Right cardiac atrium (tissue), 5 donors: ENCODE measurements at places on chromosomes 5 and 9. TPM values are rescaled to one million over a fixed set of nuclear protein-coding genes. Genes with fewer than 3 reads are reported as not detected.

CDKN2B gene
- total RNA-seq: 0.71 TPM

RPP25L gene
- total RNA-seq: 17.8 TPM

SH3PXD2B gene
- total RNA-seq: 5.1 TPM

RNF183 gene
- not detected for total RNA-seq

NOXA1 gene
- total RNA-seq: 3.1 TPM

AP3S1 gene
- 73.5 TPM for total RNA-seq

OLFM1 gene
- total RNA-seq: 19.0 TPM

DNAJC21 gene
- total RNA-seq: 63.7 TPM

CCL21 gene
- total RNA-seq: 1.3 TPM

NR4A3 gene
- total RNA-seq: 98.5 TPM

ENHO gene
- 1.6 TPM for total RNA-seq

C9 gene
- not detected for total RNA-seq

ERMP1 gene
- total RNA-seq: 22.8 TPM

SLC1A3 gene
- total RNA-seq: 37.6 TPM

DCTN3 gene
- 121 TPM for total RNA-seq

ADAMTSL2 gene
- total RNA-seq: 39.1 TPM

TYRP1 gene
- total RNA-seq: 36.0 TPM

GRCh38 chr9:116074658-116075057, 78.9 kb upstream of the PAPPA start:
- DNase-seq: no peak

DNA sequence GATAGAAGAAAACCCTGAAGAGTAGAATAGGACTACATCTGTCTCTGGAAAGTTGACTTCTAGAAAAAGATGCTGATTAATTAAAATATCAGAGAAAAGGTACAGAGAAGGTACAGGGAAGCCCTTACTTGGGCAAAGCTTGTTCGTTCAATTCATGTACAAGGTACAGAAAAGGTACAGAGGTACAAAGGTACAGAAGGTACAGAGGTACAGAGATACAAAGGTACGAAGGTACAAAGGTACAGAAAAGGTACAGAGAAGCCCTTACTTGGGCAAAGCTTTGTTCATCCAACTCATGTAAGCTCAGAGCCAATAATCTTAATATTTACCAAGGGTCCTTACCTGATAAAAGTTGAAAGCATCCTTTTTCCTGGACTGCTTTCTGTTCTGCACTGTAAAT, 182.3 kb downstream of the PCSK1 start:
- no peak for DNase-seq

GRCh38 chr9:74147906-74148305, 349.2 kb upstream of the RORB start:
- no peak for DNase-seq

DNA sequence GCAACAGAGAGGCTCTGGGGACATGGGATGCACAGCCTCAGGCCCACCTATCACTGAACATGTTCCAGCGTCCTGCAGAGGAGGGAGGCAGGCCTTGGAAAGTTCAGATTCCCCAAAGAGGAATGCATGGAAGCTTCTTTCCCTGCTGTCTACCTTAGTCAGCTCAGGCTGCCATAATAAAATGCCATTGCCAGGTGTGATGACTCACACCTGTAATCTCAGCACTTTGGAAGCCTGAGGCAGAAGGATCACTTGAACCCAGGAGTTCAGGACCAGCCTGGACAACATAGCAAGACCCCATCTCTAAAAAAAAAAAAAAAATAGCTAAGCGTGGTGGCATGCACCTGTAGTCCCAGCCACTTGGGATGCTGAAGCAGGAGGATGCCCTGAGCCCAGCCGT, 24.5 kb upstream of the TOR1B start:
- no peak for DNase-seq

- DNase-seq: no peak
Observed at GRCh38 chr9:135239100-135239768, 151.8 kb downstream of the OLFM1 start.

GRCh38 chr9:90287567-90288274, 354.9 kb downstream of the DIRAS2 start:
- no peak for DNase-seq

- DNase-seq: no peak
Observed at GRCh38 chr5:19001054-19001453, 986.9 kb downstream of the CDH18 start.

GRCh38 chr5:65391591-65391990, 90.1 kb downstream of the ADAMTS6 start:
- DNase-seq: no peak

DNA sequence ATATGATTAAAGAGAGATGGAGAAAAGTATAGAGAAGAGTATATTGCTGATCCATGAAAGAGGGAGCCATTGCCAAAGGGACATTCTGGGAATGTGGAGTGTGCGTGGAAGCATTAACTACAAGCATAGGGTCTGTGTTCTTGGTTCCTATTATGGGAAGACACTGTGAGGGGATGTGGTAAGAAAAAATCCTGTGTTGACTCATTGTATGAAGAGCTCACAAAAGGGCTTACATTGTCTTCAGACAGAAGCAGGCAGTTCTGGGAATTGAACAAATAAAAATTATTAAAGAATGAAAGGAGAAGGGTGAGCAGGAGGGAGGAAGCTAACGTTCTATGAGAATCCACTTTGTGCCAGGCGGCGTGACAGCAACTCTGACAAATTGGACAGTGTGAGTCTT, 250.4 kb upstream of the CHD1 start:
- DNase-seq: no peak

DNA sequence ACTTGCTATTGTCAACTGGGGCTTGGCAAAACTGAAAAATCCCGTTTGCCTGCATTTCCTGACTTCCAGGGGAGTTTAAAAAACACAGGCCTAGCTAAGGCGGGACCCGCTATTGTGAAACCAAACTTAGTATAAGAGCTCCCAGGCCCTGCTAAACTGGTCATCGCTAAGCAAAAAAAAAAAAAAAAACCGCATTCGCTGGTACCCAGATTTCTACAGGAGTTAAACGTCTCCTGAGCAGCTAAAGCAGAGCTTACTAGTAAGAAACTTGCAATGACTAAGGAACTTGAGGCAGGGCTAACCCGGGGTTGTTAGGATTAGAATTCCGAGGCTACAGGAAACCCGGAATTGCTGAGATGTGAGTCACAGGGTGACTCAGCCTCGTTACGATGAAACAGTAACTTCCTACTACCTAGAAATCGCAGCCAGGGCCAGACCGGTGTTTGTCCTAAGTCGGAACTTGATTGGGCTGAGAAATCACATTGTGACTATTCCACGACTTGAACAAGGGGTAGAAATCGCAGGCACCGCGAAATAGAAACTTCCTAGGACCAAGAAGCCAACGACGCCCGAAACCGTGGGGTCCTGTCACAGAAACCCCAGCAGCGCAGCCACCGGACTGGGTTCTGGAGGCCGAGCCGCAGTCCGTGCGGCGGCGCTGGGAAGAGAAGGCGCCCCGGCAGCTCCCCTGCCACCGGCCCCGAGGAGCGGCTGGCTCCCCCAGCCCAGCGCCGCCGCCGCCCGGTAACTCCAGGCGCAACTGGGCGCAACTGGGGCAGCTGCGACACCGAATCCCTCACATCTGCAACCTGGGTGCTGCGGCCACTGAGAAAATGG, 89.4 kb downstream of the ANXA2R start:
- DNase-seq: peak; percentile 77

GRCh38 chr9:6620353-6620752, 25.2 kb downstream of the GLDC start:
- no peak for DNase-seq

DNA sequence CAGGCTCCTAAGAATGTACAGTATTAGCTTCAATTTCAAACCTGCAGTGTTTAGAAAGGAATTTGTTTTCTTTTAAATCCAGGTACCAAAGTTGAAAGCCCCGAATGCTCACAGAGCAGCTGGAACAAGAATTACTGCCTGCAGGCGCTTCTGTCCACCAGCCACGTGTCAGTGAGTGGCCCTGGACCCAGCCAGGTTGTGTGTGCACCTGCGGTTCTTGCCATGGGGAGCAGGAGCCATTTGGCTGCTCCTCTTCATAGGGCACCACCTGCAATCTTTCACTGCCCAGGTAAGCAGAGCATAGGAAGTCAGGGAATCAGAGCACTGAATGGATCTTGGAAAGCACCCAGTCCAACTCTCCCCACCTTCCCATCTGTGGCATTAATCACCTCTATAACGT, 79.5 kb upstream of the PIP5K1B start:
- DNase-seq: no peak

GRCh38 chr5:9265441-9266287, 280.2 kb downstream of the SEMA5A start:
- DNase-seq: peak; percentile 54

DNA sequence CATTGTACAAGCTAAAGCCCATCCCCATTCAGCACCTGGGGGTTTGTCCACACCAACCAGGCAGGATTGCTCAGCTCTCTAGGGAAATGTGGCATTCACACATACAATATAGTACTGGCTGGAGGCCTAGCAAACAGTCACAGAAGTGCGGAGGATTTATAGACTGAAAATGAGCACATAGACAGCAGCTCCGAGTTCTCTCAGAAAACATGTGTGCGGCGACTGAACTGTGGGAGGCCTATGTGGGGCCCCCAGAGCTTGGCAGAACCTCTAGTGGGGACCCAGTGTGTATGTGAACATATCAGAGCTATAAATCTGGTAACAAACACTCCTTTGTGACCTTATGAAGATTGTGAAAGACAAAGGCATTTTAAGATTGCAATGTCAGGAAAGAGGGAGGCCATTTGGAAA, 431.1 kb downstream of the DTWD2 start:
- no peak for DNase-seq

DNA sequence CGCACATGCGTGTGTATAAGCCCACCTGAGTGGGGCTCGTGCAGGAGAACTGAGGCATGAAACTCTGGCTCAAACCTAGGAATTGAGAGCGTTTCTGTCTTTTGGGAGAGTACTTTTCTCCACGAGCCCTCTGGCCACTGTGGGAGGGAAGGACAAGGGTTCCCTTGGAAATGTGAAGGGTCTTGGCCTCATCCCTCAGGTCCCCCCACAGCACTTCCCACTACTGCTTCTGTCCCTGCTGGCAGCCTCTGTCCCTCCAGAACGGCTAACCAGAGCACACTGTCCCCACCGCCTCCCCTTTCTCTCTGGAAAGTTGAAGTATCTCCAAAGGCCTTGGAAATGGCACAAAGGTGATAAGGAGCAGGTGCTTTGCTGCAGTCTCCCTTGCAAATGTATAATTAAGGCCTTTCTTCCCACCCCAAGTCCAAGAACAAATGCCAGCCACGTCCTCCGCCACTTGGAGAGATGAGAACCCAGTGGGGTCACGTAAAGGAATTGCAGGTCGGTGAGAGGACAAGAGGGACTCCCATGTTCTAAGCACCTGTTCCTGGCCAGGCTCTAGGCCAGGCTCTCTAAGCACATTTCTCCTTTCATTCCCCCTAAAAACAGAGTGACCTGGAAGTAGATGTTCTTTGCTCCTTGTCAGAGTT, 107.9 kb upstream of the LMX1B start:
- no peak for DNase-seq

DNA sequence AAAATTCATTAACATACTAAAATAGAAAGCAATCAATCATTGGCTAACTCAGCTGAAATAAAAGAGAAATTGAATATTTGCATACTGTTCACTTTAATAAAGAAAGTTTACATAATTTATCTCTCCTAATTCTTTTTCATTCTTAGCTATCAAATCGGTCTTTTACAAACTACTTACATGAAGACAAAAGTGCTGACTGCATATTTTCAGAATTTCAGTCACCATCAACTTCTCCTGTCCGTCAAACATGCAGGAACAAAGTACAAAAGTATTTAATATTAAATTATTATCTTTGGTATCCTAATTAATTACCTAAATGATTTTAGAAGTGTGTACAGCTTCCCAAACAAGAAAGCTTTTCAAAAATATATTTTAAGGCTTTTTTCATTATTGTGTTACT, 248.4 kb downstream of the CYLC2 start:
- no peak for DNase-seq

- DNase-seq: peak; percentile 86
Observed at GRCh38 chr5:132439521-132440089, 51.0 kb downstream of the IRF1 start.

- no peak for DNase-seq
Observed at GRCh38 chr5:135487839-135488514, 35.8 kb upstream of the TIFAB start.

DNA sequence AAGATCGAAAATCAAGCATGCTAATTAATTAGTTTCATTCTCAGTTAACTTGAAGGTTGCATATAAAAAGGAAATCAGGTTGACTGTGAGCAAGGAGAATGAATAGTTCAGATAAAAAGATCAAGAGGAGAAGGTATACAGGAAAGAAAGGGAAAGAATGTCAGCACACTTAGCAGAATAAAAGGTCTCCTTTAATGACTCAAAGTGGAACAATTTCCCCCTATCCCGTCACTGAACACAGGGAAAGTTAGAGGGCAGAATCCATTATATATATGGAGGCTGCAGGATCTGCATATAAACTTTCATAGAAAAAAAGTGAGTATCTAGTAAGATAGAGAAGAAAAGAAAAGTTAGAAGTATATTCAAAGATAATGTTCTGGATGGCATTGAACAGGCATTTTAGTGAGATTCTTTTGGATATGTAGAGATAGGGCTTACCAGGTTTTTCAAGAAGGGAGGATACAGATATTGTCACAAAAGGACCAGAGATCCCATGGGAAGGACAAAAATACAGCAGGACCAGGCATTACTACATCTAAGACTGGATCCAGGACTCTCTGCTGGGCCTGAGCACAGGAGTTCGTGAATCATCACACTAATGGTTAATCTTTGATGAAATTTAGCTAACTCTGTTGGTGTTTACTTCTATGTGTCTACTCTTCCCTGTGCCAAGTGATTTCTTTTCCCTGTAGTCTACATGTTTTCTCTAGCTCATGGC, 988.2 kb upstream of the ARRDC3 start:
- no peak for DNase-seq

- DNase-seq: no peak
Observed at GRCh38 chr9:25704800-25705199, 26.6 kb upstream of the TUSC1 start.

GRCh38 chr9:36187414-36187813, 3.3 kb upstream of the CLTA start:
- DNase-seq: no peak

- no peak for DNase-seq
Observed at GRCh38 chr5:133696782-133697507, 84.6 kb upstream of the FSTL4 start.

- no peak for DNase-seq
Observed at GRCh38 chr5:142186514-142186856, 77.9 kb downstream of the NDFIP1 start.

GRCh38 chr5:135707302-135707701, 127.2 kb upstream of the SLC25A48 start:
- no peak for DNase-seq

DNA sequence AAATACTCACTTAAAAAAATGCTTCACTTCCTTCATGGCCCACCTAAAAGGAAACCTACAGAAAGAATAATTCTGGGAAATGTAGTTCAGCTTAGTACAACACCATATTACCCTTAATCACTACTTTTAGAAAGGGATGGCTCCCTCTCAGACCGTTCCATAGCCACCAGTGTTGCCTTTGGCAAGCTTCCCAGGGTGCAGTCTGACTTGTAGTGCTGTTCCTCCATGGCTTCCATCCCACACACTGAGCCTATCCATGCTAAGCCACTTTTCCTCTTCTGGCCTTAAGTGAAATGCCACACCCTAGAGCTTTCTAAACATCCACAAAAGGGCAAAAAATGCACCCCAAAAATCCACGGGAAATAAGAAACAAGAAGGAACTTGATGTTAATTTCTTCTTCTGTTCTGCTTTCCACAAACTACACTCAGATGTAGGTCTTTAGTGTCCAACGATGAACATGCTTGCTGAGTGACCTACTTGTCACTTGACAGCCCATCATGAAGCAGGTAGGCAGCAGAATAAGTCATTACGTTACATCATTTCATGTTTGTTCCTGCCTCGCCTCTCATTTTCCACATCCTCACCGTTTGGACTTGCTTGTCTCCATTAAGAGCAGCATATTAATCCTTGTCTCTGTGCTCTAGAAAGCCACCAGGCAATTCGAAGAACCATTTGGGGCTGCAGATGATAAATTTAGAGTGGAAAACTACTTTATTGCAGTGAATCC, 391.1 kb upstream of the GRAMD2B start:
- DNase-seq: peak; percentile 75
